ENCODE measurements at places on chromosomes 7 and 10.

DNA sequence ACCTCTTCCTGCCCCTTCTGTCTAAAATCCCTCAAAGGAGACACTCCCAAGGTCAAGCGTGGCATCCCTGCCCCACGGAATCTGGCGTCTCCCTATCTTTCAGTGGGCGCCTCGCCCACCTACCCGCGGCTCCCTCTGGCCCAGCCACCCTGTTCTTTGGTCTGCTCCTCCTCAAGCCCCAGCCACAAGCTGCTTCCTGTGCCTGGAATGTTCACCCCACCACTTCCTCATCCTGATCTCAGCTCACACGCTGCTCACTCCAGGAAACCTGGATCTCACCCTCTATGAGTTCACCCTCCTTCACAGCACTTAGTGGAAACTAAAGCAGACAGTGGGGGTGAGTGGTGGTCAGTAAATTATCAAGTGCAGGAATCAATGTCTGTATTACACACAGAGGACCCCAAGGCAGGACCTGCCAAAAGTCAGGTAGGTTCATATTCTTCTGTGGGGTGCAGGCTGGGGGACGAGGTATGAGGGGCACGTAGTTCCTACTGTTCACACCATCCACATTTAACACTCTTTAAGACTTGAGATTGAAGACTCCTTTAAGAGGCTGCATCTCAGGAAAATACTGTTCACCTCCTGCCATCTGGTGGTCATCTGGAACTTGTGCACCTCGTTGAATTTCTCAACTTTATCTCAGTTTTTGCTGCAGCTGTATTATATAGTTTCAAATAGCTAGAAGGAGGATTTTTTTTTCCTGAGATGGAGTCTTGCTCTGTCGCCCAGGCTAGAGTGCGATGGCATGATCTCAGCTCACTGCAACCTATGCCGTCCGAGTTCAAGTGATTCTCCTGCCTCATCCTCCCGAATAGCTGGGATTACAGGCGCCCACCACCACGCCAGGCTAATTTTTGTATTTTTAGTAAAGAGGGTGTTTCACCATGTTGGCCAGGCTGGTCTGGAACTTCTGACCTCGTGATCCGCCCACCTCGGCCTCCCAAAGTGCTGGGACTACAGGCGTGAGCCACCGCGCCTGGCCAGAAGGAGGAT lies 166.6 kb downstream of the ARHGAP21 start:
- no peak for DNase-seq

GRCh38 chr7:143379611-143380259 lies 1.4 kb upstream of the ZYX start:
- no peak for DNase-seq

- DNase-seq, result no peak
Measured at GRCh38 chr10:84695902-84696301, 367.5 kb downstream of the CCSER2 start.

DNA sequence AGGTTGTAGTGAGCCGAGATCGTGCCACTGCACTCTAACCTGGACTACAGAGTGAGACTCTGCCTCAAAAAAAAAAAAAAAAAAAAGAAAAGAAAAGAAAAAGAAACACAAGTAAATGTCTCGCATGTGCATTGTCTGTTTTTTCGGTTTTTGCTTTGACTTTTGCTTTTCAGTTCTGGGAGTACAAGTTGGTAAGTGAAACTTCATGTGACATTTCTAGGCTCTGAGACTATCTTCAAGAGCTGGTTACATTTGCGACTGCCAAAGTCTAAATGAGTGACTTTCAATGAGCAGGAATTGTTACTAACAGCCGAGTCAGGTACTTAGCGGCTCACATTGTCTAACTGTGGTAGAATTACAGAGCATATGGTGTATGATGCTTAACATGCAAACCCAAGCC lies 107.0 kb upstream of the CELF2 start:
- no peak for DNase-seq

GRCh38 chr7:73452999-73453635 lies 19.5 kb downstream of the FZD9 start:
- DNase-seq, result no peak

DNA sequence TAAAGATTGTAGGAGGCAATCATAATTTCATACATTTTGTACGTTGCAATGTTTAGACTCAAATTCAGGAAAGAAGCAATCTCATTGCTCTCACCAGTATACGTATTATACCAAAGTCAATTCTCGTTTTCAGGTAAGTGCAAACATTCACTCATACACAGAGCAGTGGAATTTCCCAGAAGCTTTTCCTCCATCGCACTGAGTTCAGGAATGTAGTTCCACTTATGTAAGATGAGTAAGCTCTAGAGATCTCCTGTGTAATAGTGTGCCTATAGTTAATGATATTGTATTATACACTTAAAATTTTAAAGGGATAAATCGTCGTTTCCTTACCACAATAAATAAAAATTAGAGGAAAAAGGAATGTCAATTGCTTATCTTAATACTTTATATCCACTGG lies 470.8 kb upstream of the KCND2 start:
- DNase-seq, result no peak

DNA sequence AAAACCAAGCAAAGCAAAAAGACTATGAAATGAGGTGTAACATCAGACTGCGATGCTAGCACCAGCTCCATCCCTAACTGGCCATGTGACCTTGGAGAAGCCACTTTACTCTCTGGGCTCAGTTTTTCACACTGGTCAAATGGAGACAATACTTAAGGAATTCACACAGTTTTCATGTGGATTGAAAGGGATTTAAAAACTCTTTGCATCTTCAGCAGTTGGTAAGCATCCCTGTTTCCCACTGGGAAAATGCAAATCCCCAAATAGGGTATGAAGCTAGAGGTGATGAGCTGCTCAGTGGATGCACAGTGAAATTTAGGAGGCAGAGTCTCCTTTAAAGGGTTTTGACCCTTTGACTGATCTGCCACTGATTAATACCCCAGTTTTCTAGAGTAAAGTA lies 240.7 kb downstream of the SORCS3 start:
- DNase-seq, result no peak

GRCh38 chr10:129969184-129969910 lies 5.3 kb upstream of the EBF3 start:
- DNase-seq, result no peak

DNA sequence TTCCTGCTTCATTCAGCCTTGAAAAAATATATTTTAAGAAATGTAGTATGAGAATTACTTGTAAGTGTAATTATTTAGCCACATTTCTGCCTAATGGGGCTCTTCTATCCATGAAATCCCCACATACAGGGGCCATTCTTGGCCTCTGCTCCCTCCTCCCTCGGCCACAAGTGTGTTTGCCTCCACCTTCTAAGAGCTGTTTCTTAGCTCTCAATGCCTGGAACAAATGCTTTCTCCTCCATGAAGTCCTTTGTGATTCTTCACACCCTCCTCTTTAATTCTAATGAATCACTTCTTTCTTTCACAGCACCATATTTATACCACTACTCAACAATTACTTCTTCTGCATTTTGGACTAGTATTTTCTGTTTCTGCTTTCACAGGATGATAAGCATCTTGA lies 88.8 kb upstream of the BET1 start:
- DNase-seq, result no peak

DNA sequence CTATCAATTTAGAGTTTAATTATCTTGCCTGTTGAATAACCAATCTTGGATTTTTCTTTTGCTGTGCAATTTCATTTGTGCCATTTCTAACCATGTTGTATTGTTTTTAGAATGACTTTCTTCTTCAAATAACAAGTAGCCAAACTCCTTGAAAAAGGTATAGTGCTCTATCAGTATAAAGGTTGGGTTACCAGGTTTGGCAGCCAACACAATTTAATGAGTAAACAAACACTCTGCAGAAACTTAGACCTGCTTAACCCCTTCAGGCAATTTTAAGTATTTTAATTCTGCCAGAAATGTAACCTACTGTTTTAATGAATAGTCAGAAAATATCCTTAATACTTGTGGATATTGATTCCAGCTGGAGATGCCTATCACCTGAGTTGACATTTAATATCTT lies 299.8 kb downstream of the ARL4A start:
- DNase-seq, result no peak

DNA sequence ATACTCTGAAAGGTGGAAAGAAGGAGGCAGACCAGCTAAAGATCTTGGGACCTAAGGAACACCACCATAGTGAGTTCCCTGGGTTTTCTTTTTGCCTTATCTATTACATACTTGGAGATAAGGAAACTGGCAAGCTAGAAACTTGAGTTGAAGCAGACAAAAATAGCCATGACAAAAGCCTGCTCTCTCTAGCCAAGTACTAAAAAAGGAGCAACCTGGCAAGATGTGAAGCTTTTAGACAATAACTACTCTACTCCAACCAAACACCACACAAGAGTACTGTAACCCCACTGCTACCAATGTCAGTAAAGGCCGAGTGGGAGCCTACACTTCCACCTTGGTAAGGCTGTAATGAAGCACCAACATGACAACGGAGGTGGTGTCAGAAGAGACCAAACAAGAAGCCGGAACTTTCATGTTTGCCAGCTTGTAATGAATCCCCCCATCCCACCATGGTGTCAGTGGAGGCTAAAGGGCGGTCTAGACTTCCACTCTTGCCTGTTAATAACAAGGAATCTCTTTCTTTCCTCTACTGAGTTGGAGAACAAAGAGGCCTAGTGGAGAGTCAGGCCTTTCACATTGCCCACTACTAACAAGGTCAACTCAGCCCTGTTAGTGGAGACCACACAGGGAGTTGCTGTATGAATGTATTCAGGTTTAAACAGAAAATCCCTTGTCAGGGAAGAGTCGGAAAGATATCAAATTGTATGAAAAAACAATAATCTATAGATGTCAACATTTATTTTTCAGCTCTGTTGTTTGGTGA lies 55.8 kb upstream of the DYNC1I1 start:
- no peak for DNase-seq

DNA sequence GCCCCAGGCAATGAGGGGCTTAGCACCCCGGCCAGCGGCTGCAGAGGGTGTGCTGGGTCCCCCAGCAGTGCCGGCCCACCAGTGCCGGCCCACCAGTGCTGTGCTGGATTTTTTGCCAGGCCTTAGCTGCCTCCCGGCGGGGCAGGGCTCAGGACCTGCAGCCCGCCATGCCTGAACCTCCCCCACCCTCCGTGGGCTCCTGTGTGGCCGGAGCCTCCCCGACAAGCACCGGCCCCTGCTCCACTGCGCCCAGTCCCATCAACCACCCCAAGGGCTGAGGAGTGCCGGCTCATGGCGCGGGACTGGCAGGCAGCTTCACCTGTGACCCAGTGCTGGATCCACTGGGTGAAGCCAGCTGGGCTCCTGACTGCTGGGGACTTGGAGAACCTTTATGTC lies 3.5 kb upstream of the ACSL5 start:
- DNase-seq, result no peak

- DNase-seq, result no peak
Measured at GRCh38 chr7:134828361-134828760, 48.9 kb downstream of the CALD1 start.

DNA sequence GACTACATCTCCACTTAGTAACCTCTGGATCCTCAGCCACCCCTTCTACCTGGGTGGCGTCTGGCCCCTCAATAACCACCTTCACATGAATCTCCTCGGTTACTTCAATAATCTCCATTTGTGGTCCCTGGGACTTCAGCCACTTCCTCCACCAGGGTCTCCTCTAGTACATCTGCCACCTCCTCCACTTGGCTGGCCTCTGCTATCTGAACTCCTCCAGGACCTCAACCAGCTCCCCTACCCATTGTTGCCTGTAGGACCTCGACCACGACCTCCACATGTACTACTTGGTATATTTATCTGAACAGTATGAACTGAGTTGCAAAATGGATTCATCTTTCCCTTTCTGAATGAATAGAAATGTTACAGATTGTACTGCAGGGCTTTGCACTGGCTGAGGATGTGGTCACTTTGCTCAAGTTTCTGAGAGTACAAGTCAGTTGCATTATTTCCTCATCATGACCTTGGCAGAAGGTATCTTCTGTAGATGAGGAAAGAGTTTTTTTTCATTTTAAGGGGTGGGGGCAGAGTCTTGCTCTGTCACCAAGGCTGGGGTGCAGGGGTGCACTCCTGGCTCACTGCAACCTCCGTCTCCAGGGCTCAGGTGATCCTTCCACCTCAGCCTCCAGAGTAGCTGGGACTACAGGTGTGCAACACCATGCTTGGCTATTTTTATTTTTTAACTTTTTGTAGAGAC lies 36.0 kb downstream of the MAT1A start:
- no peak for DNase-seq

GRCh38 chr10:132964231-132964630 lies 21.9 kb upstream of the CFAP46 start:
- no peak for DNase-seq
